Suprapubic skin (tissue), 4 donors: ENCODE measurements at places on chromosomes 12 and 14.

- no peak for DNase-seq
These were observed 145.5 kb downstream of the SLC6A15 start for GRCh38 chr12:84767079-84767478.

GRCh38 chr14:32947792-32948191 is 9.1 kb downstream of the NPAS3 start:
- DNase-seq: no peak

DNA sequence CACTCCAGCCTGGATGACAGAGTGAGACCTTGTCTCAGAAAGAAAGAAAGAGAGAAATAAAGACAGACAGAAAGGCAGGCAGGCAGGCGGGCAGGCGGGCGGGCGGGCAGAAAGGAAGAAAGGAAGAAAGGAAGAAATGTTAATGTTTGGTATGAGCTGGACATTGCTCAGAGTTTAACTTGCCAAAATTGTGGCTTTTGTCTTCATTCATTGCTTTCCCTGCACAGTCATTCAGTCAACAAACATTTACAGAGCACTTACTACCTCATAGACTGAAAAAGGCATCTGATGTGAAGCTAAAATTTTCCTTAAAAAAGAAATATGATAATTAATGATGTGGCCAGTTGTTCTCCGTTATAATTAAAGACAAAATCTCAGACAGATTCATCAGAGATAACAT is 247.1 kb downstream of the SPTSSA start:
- no peak for DNase-seq

DNA sequence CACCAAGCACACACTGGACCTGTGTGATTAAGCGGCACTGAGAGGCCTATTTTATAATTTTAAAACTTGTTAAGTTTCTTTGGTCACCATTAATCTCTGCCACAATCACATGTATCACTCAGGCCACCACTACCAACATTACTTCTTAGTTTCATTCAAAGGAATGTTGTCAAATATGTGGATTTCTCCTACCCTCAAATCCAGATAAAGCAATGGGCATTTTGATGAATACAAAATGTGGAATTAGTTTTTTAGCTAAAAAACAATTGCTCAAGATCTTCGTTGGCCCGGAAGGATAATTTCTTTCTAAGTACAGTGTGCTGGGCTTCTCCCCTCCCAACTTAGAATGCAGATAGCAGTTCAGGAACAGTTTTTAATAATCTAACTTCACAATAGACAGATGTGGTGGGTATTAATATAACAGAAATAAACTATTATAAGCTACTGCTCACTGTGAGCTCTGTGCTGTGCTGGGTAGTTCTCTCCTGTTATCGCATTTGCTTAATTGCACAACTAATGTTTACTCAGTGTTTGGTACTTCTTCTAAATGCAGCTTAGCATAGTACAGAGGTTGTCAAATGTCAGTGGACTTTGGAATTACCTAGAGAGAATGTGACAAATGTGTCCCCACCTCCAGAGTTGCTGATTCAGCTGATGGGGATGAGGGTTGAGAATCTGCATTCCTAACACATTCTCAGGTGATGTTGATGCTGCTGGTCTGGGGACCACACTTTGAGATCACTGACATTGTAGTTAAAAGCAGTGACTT is 266.7 kb upstream of the AMIGO2 start:
- no peak for DNase-seq
